Activated CD8-positive, alpha-beta memory T cell treated with anti-CD3 and anti-CD28 coated beads, Interleukin-2, amount 10 ng/mL, durations not matched to agents 7 days and 5 days (primary cell): ENCODE measurements at places on chromosomes 12 and 14.

GRCh38 chr12:3998968-3999792 is 126.0 kb upstream of the PARP11 start:
- H3K4me1 ChIP-seq = peaks cover 18% of the 10 kb centered on the region
- H3K27ac ChIP-seq = no peak overlapping the region
- no peaks in the 10 kb centered on the region for H3K36me3 ChIP-seq
- peaks cover 3% of the 10 kb centered on the region for H3K27me3 ChIP-seq
- no peak for DNase-seq

DNA sequence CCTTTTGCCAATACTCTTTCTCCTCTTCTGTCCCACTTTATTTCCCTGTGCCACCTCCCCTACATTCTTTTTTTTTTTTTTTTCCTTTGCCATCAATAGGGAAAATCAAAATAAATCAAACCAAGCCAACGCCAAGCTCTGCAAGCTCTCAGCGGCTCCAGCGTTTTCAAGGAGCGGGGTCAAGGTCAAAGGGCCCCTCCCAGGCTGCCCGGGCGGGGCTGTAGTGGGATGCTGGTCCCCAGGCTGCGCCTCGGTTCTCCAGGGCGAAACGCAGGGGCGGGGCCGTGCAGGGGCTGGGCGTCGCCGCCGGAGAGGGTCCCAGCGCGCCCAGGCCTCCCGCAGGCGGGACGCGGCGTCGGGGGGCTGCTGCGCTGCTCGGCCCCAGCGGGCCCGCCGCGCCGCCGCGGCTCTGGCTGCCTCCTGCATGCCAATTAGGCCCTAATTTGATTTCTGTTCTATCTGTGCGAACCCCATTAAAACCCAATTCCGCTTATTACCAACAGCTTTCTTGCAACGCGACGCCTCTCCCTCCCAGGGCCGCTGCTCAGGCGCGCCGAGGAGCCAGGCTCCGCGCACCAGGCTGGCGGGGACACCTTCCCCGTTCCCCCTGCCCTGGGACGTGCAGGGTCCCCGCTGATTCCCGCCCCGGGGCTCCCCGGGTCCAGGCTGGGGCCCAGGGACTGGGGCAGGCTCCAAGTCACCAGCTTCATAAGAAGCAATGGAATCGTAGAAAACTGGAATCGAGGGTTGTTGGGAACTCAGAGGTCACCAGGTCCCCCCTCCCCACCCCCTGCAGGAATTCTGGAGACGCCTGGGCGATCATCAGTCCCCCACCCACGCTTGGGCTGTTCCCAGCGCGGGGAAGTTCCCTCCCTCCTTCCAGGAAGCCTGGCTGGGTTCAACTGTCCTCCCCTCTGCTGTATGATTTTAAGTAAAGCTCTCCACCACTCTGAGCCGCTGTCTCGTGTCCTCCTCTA is 50.7 kb upstream of the MAP1LC3B2 start:
- peak overlapping the region; percentile 59 for H3K4me3 ChIP-seq
- no peaks in the 10 kb centered on the region for H3K36me3 ChIP-seq
- peaks cover 4% of the 10 kb centered on the region for H3K4me1 ChIP-seq
- no peak overlapping the region for H3K27ac ChIP-seq
- H3K27me3 ChIP-seq = peaks cover 31% of the 10 kb centered on the region

GRCh38 chr14:53236708-53237107 is 83.6 kb upstream of the DDHD1 start:
- H3K4me3 ChIP-seq = no peak overlapping the region
- no peak overlapping the region for H3K27ac ChIP-seq
- peaks cover 2% of the 10 kb centered on the region for H3K36me3 ChIP-seq
- no peak for DNase-seq
- no peaks in the 10 kb centered on the region for H3K27me3 ChIP-seq

GRCh38 chr14:39368261-39368959 is 63.8 kb downstream of the FBXO33 start:
- H3K27me3 ChIP-seq = no peaks in the 10 kb centered on the region
- peaks cover 26% of the 10 kb centered on the region for H3K36me3 ChIP-seq

DNA sequence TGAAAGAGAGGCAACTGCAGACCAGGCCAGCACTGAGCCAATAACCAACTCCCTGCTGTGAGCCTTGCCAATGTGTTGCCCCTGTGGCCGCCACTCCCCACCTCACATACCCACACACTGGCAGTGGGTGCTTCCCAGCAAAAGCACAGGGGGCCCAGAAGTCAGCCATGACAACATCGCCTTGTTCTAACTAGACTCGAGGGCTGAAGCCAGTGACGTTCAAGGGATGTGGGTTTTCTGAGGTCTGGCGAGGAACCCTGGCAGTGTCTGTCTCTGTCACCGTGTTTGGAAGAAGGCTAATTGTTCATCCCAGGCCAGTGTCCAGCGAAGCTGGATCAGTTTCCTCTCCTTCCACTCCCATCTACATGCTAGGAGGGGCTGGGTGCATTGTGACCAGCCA is 311.8 kb upstream of the AMIGO2 start:
- H3K27me3 ChIP-seq = no peaks in the 10 kb centered on the region
- peak overlapping the region; percentile 31 for H3K4me3 ChIP-seq
- H3K4me1 ChIP-seq = peaks cover 83% of the 10 kb centered on the region
- peak overlapping the region; percentile 100 for H3K27ac ChIP-seq
- H3K36me3 ChIP-seq = peaks cover 14% of the 10 kb centered on the region

DNA sequence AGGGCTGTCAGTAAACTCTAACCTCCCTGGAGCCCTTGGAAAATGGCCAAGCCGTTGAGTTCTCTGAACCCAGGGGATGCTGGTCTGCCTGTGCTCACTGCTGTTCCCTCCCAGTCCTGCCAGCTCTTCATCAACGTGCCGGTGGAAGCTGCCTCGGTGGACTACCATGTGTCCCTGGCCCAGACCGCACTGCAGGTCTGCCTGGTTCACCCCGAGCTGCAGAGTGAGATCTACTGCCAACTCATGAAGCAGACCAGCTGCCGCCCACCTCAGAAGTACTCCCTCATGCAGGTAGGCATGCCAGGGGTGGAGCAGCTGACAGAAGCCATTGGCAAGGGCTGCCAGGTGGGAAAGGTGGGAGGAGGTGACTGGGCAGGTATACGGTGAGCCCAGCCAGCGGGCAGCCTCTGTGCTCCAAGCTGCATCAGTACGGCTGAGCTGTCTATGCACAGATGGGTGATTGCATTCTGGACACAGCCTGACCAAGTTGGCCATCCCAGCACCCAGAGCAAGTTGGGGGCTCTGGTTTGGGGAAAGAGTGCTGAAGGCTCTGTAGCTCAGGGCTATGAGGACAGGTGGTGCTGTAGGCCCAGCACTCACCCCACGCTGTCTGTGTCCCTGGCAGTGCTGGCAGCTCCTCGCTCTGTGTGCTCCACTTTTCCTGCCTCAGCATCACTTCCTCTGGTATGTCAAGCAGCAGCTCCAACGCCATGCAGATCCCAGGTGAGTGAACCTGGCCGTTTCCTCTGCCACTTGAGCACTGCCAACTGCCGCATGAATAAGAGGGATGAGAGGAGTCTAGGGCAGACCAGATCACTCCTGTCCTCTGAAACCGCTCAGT is 21.9 kb downstream of the PIGH start:
- peaks cover 12% of the 10 kb centered on the region for H3K4me1 ChIP-seq
- H3K27ac ChIP-seq = no peak overlapping the region
- DNase-seq = no peak
- H3K4me3 ChIP-seq = no peak overlapping the region
- H3K36me3 ChIP-seq = no peaks in the 10 kb centered on the region

DNA sequence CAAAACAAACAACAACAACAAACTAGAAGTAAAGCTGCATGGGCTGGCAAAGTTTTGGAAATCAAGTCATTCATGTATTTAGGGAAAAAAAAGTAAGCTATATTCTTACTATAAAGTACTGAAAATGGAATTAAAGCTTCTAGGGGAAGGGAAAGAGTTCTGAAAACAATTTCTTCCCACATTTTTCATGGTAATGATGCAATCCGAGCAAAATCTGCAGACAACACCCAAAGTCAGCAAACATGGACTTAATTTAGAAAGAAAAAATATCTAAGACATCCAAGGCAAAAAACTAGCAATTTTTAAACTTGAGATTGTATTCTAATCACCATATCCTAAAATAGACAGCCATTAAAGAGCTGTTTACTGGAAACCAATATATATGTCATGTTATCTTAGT is 86.3 kb downstream of the LRP6 start:
- peaks cover 85% of the 10 kb centered on the region for H3K27me3 ChIP-seq
- DNase-seq = no peak
- H3K27ac ChIP-seq = no peak overlapping the region
- no peaks in the 10 kb centered on the region for H3K4me1 ChIP-seq
- H3K4me3 ChIP-seq = no peak overlapping the region

DNA sequence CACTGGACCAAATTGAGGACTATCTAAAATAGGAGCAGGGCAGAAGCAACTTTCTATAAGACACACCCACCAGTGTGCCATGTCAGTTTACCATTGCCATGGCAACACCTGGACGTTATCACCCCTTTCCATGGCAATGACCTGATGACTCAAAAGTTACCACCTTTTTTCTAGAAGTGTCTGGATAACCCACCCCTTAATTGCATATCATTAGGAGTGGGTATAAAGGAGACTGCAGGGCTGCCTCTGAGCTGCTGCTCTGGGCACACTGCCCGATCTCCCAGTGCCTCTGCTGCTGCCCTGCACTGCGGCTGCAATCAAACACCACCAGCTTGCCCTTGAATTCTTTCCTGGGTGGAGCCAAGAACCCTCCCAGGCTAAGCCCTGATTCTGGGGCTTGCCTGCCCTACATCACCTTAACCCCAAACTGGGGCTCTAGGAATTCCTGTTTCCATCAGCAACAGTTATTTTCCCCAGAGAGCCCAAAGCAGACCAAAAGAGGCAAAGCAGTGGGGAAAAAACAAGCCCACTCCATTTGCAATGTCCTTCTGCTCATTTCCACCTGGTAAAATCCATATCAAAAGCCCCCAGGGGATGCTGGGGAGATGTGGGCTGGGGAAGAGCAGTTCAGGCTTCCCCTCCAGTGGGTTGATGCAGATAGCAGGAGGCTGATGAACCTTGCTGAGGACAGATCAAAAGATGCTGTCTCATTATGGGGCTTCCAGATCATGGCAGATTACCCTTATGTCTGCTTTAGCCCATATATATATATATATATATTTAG is 129.5 kb upstream of the NCOR2 start:
- peaks cover 18% of the 10 kb centered on the region for H3K4me1 ChIP-seq
- DNase-seq = no peak
- peaks cover 48% of the 10 kb centered on the region for H3K27me3 ChIP-seq
- H3K36me3 ChIP-seq = peaks cover 5% of the 10 kb centered on the region

GRCh38 chr14:98733536-98733935 is 538.5 kb downstream of the BCL11B start:
- no peak overlapping the region for H3K27ac ChIP-seq
- no peaks in the 10 kb centered on the region for H3K27me3 ChIP-seq
- no peaks in the 10 kb centered on the region for H3K4me1 ChIP-seq
- H3K4me3 ChIP-seq = no peak overlapping the region
- H3K36me3 ChIP-seq = no peaks in the 10 kb centered on the region

DNA sequence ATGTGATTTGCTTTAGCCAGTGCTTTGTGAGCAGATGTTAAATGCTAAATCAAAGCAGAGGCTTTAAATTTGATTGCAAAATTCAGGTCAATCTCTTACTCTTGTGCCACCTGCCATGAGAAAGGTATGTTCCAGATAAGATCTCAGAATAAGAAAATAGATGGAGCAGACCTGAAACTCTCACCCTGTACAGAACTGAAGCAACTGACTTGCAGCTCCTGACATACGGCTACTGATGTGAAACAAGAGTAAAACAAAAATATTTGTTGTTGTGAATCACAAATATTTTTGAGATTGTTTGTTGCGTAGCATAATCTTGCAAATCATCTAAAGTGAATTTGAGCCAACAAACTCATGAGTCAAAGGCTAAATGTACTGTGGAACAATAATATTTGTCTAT is 3.5 kb upstream of the OSBPL8 start:
- H3K4me3 ChIP-seq = no peak overlapping the region
- H3K36me3 ChIP-seq = peaks cover 2% of the 10 kb centered on the region
- DNase-seq = no peak
- H3K4me1 ChIP-seq = peaks cover 12% of the 10 kb centered on the region
- H3K27ac ChIP-seq = no peak overlapping the region

DNA sequence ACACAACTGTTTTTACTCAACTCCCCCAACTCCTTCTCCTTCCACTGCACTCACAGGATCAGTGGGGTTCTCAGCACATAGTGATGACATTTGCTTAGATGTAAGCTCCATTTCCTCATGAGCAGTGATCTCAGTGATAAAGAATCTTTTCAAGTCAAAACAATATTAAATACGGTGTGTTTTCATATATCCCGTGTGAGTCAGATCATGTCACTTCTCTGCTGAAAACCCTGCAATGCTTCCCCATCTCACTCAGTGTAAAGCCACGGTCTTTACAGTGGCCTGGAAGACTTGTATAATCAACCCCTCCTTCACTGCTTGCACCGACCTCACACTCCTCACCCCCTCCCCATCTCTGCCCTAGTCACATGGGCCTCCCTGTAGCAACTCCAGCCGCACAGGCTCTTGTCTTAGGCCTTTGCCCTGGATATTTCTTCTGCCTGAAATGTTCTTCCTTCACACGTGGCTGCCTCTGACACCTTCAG is 149.7 kb upstream of the ARHGAP5 start:
- peak overlapping the region; percentile 29 for H3K27ac ChIP-seq
- H3K4me1 ChIP-seq = peaks cover 8% of the 10 kb centered on the region
- H3K36me3 ChIP-seq = no peaks in the 10 kb centered on the region
- H3K4me3 ChIP-seq = no peak overlapping the region
- no peak for DNase-seq
- H3K27me3 ChIP-seq = peaks cover 3% of the 10 kb centered on the region

GRCh38 chr12:105256011-105256410 is 20.0 kb upstream of the APPL2 start:
- peaks cover 7% of the 10 kb centered on the region for H3K27me3 ChIP-seq
- peaks cover 3% of the 10 kb centered on the region for H3K36me3 ChIP-seq
- no peak overlapping the region for H3K4me3 ChIP-seq

GRCh38 chr12:117155278-117156060 is 34.8 kb downstream of the FBXO21 start:
- peaks cover 45% of the 10 kb centered on the region for H3K36me3 ChIP-seq
- no peaks in the 10 kb centered on the region for H3K27me3 ChIP-seq
- H3K4me1 ChIP-seq = peaks cover 23% of the 10 kb centered on the region
- H3K27ac ChIP-seq = no peak overlapping the region

DNA sequence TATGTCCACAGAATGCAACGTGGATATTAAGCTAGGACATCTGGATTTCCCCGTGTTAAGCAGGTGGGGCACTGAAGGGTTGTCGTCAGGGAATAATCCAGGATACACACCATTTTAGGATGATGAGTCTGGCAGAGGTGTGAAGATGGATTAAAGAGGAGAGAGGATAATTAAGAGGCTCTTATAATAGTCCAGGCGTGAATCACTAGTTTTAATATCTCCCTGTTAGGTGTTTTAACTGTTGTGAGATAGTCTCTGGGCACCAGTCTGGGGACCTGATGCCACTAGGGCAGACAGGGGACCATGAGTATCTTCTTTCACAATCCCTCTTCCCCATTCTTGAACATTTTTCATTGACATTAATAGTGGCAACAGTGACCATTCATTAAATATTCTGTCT is 216.7 kb downstream of the TBX5 start:
- no peak overlapping the region for H3K4me3 ChIP-seq
- no peaks in the 10 kb centered on the region for H3K4me1 ChIP-seq
- no peaks in the 10 kb centered on the region for H3K36me3 ChIP-seq
- H3K27me3 ChIP-seq = no peaks in the 10 kb centered on the region
- H3K27ac ChIP-seq = no peak overlapping the region
- DNase-seq = no peak

GRCh38 chr14:56555921-56556570 is 23.6 kb upstream of the TMEM260 start:
- DNase-seq = no peak
- H3K4me3 ChIP-seq = no peak overlapping the region
- H3K27ac ChIP-seq = no peak overlapping the region
